Right lung (tissue), 10 donors: ENCODE measurements at places on chromosomes 3 and 15. TPM values are rescaled to one million over a fixed set of nuclear protein-coding genes. Genes with fewer than 3 reads are reported as not detected.

- DNase-seq = no peak
Observed at GRCh38 chr15:74635228-74635627, 19.6 kb downstream of the CLK3 start.

NPAP1 gene
- 0.53 TPM for polyA plus RNA-seq

PFKFB4 gene
- polyA plus RNA-seq = 9.3 TPM

- no peak for DNase-seq
Observed at GRCh38 chr15:57720867-57721266, 14.4 kb downstream of the POLR2M start.

DUOXA2 gene
- polyA plus RNA-seq = not detected

- no peak for DNase-seq
Observed at GRCh38 chr15:77862651-77863104, 214.8 kb downstream of the TBC1D2B start.

NISCH gene
- polyA plus RNA-seq = 139 TPM

PAK6 gene
- polyA plus RNA-seq = 5.2 TPM

GRCh38 chr3:116423945-116424344, 21.3 kb downstream of the LSAMP start:
- no peak for DNase-seq

GRCh38 chr15:81752974-81753373, 292.8 kb downstream of the MEX3B start:
- no peak for DNase-seq

DNA sequence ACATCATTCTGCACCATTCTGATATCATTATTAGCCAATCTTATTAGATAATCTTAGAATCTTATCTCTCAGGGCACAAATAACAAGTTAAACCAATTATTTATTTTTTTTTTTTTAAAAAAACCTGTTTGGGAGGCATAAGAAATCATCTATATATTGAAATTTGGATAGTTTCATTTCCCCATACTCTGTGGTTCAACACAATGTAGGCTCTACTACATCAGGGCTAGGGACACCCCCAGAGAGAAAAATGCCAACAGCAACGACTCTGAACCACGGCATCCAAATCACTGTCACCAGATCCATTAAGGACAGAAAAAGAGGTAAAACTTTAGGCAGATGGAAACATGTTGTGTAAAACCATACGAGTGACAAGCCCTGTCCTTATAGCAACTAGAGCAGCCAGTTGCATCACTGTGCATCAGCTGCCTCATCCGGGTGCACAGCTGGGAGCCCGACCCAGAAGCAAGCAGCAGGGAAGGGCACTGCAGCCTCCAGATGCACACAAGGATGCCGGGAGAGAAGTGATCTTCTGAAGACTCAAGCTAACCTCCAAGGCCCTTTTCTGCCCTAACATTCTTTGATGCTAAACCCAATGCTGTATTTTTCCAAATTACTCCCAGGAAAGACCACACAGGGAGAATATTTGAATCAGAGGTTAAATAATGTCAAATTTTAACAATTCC, 381.1 kb downstream of the CTNNB1 start:
- DNase-seq = no peak

SHC4 gene
- 0.88 TPM for polyA plus RNA-seq
